Motor neuron (in vitro differentiated cells): ENCODE measurements at places on chromosomes 7 and 10. TPM values are rescaled to one million over a fixed set of nuclear protein-coding genes. Genes with fewer than 3 reads are reported as not detected.

DNA sequence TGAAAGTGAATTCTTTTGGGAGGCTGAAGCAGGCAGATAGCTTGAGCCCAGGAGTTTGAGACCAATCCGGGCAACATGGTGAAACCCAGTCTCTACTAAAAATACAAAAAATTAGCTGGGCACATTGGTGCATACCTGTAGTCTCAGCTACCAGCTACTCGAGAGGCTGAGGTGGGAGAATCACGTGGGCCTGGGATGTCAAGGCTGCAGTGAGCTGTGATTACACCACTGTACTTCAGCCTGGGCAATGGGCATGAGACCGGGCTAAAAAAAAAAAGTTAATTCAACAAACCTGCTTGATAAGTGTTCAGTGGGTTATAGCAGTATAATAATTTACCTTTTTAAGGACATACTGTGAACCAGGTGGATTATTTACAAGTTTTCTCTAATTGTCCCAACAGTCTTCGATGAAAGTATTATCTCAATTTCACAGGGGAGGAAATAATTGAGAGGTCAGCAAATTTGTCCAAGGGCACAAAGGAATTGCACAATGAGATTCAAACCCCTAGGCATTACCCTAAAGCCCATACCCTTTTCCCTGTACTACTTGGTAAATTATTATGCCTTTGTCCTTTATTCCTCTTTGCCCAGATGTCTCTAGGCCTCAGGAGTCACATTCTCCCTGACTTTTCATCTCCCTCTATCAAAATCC, 13.1 kb upstream of the DLD start:
- ATAC-seq: no peak

DNA sequence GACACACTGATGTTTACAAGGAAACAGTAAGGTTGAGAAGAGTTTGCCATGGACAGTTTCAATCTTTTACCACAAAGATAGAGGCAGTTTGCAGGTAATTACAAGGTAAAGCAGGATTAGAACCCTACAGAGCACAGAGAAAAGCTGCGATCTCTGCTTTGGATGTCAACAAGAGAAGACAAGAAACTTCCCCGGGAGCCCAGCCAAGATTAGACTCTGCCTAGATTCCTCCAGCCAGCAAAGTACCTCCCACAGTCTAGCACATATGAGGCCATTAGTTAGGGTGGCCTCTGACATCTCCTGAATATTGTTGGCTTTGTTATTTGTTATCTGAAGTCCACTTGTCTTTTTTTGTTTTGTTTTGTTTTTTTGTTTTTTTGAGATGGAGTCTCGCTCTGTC, 178.1 kb downstream of the CALN1 start:
- ATAC-seq: no peak

- ATAC-seq: no peak
These were observed 433.1 kb downstream of the TYW1 start for GRCh38 chr7:67429735-67430134.

GRCh38 chr10:7164955-7165354, 245.9 kb downstream of the SFMBT2 start:
- ATAC-seq: peak; percentile 96

DNA sequence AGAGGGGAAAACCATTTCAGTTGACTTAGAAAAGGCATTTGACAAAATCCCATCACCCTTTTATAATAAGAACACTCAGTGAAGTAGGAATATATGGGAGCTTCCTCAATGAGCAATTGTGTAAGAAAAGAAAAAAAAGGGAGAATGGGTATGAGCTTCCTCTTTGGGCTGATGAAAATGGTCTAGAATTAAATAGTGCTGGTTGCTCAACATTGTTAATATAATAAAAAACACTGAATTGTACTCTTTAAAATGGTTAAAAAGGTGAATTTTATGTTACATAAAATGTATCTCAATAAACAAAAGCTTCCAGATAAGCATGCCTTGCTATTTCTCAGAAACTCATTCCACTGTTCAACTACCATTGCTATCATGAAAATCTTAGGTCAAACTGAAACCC, 40.6 kb downstream of the LRRC17 start:
- no peak for ATAC-seq

GRCh38 chr7:24501009-24501408, 72.2 kb upstream of the PALS2 start:
- no peak for ATAC-seq

GRCh38 chr7:21805791-21806190, 139.9 kb downstream of the CDCA7L start:
- no peak for ATAC-seq

- ATAC-seq: no peak
These were observed 8.9 kb upstream of the TM9SF3 start for GRCh38 chr10:96595741-96596140.

DNA sequence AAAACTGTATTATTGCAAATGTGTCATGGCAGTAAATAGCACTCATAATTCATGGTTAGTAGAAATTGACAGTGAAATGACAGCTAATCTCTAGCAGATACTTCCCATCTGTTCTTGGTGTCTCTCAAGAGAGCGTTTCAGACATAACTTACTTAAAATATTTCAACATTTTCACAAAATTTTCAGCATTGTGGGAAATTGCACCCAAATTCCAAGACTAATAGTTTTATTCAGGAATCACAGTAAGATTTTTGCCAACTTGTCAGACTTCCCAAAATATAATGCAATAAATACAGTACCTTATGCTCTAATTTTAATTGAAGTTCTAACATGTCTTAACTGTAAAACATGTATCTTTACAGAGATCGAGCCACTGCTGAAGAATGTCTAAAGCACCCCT, 41.2 kb downstream of the STK17A start:
- ATAC-seq: no peak

DNA sequence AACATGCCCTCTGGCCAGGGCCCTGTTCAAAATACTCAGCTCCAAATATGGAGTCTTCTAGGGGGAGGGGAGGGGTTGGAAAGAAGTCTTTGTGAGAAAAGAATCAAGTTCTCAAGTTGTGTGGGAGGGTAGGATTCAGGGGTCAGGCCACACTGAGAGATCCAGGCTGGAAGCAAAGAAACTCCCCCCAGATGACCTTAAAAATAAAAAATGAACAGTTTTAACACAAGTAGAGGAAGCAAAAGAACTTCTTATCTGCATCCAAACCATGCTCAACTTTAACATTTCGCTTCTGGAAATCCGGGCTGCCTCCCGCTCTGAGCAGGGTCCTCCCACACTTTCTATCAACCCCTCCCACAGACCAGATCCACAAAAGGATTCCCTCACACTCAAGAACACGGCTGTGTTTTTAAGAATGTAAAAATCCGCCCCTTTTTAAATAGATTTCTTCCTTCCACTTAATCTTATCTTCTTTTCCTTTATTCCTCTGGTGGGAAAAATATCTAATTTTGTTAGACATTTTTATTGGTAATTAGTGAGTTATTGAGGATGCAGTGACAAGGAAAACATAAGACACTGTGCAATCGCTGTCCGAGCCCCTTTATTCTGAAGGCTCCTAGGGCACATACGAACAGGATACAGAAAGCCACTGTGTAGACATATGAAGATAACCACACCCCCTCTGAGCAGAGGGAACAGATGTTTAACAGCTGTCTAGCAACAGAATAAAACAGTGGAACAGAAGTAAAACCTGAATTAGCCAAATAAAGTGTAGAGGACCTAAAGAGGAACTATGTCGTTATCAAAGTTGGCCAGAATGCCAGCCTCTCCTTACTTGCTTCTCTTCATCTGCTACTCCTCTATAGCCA, 43.8 kb downstream of the CYTH3 start:
- peak; percentile 64 for ATAC-seq

DNA sequence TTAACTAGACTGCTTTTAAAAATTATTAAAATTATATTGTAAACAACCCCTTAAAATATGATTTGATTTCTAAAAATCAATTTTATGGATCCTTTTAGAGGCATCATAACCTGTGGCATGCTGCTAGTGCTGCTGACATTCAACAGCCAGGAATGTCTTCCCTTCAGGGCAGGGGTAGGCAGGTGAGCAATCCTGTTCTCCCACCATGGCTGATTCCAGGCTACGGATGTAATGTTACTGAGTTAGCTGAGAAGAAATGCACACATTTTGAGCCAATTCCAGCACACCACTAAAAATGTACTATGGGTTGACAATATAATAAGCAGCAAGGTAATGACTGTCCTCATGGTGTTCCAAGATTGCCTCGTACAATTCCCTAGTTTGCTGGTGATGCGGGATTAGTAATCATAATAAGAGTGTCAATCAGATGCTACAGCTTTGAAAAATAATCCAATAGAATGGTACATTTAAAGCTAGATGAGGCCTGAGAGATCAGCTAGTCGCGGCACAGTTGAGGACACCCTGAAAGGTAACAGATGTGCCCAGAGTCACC, 108.7 kb upstream of the PRR15 start:
- ATAC-seq: no peak

- ATAC-seq: peak; percentile 41
These were observed 266.8 kb downstream of the SORCS1 start for GRCh38 chr10:106897719-106898118.

DNA sequence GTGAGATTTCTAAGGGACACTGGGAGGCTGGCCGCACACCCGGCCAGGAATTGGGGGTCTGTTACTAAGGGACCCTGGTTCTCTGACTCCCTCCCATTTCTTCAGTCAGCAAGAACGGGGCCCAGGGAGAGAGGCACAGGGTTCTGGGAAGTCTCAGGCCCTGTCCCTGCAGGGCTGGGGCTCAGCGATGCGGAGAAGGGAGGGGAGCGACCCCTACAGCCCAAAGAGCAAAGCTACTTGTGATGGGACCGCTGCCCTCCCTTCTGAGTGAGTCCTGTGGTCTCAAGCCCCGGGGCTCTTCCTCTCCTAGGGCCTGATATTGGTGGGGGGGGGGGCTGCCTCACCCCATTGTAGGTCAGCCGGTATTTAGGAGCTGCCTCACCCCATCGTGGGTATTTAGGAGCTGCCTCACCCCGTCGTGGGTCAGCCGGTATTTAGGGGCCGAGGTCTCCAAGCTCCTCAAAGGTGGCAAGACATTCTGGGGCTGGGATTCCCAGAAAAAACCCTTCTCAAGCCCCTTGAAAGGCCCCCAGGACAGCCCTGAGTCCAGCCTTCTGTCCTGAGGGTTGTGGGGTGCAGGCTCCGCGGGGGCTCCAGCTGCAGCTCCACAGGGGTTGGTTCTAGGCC, 16.9 kb upstream of the NKX6-2 start:
- no peak for ATAC-seq

DNA sequence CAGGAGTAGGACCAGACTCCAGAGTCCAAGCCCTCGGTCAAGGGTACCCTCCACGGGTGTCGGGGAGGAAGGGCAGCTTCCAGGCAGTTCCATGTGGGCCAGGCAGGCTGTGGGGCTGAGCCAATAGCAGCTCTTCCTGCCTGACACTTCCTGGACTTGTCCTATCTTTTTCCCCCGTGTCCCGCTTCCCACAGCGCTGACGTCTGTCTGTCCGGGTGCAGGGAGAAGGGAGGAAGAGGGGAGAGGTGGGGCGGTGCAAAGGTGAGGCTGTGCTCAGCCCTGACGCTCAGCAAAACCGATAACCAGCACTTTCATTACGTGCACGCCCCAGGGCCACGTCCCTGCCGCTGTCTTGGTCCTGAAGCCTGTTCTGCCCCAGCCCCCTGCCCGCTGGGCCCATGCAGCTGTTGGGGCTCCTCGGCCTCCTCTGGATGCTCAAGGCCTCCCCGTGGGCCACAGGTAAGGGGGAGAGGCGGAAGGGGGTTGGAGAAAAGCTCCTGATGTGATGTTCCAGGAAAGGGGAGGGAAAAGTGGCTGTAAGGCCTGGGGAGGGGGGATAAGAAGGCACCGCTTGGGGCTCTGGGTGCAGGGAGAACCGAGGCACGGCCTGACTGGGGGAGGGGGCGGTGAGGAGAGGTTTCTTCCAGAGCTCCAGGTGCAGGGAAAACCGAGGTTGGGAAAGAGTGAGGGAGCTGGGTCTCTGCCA, at the start of gene MUC3A:
TSS of gene MUC3A (plus strand) at position 308 of the 706 bp plus-strand sequence. CDS start at position 399, 91 bp downstream.
- no peak for ATAC-seq

DNA sequence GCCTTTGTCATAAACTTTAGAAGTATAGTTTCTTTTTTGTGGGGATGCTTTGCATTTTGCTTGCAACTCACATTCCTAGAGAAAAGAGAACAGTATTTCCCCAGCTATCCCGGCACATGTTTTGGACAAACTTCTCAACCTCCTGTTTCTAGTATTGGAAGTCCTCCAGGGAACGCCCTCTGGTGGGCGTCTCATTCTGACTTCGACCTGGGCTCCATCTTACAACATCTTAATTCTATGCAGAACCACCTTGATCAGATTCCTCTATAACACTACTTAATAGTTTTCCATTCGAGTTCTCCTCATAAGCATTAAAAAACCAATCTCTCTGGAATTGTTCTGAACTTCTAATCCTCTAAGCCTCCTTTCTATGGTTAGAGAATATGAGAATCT, 139.5 kb upstream of the FZD8 start:
- ATAC-seq: no peak

DNA sequence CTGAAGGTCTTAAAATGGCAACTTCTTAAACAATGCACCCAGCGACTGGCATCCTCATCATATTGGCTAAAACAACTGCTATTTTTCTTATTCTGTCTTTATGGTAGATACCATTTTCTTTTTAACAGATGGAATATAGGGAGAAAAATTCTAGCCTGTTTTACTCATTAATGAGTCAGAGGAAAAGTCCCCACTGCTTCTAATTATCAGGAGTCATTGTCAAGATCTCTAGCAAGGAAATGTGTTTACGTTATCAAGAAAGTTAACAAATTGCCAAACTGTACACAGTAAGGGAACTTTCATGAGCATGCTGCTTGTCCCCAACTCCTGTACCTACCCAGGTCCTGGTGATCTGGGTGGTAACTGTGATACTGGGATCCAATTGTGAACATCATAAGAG, 117.7 kb upstream of the KIAA1217 start:
- ATAC-seq: no peak

KAZALD1 gene
- 1.5 and 1.8 TPM in 2 replicates for total RNA-seq

CYP3A4 gene
- 0.22 TPM in 1 of 2 replicates, not detected in the other for total RNA-seq

FERD3L gene
- total RNA-seq: not detected in 2 replicates

ELOVL3 gene
- total RNA-seq: not detected in 2 replicates

TAS2R41 gene
- total RNA-seq: 0.89 TPM in 1 of 2 replicates, not detected in the other
